NCI-H2171 (cell line): ENCODE measurements at places on chromosomes 12 and 14.

DNA sequence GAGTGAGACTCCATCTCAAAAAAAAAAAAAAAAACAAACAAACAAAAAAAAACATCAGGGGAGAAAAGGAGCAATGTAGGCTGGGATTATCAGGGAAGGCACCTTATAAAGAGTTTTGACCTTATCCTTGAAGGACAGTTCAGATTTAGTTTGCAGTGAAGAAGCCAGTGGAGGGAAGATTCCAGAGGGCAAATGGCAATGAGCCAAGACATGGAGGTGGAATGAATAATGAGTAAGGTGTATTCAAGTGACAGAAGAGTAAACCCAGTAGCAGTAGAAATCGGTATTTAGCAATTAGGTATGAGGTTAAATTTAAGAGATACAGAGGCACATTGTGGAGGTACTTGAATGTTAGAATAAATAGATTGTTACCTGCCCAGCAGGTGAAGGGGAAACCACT is 2.2 kb upstream of the DUSP16 start:
- DNase-seq = no peak

DNA sequence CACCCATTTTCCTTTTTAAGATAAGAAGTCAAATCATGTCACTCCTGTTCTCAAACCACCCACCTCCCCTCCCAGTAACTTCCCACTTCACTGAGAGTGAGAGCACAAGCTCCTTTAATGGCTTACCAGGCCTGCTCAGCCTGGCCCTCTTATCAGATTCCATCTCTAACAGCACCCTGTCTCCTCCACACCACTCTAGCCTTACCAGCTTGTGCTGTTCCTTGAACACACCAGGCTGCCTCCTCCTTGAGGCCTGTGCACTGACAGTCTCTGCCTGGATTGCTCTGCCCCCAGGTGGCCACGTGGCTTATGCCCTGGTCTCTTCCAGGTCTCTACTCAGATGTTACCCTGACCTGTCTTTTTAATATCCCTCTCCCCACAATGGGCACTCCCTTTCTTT is 40.1 kb upstream of the EVL start:
- DNase-seq = no peak

DNA sequence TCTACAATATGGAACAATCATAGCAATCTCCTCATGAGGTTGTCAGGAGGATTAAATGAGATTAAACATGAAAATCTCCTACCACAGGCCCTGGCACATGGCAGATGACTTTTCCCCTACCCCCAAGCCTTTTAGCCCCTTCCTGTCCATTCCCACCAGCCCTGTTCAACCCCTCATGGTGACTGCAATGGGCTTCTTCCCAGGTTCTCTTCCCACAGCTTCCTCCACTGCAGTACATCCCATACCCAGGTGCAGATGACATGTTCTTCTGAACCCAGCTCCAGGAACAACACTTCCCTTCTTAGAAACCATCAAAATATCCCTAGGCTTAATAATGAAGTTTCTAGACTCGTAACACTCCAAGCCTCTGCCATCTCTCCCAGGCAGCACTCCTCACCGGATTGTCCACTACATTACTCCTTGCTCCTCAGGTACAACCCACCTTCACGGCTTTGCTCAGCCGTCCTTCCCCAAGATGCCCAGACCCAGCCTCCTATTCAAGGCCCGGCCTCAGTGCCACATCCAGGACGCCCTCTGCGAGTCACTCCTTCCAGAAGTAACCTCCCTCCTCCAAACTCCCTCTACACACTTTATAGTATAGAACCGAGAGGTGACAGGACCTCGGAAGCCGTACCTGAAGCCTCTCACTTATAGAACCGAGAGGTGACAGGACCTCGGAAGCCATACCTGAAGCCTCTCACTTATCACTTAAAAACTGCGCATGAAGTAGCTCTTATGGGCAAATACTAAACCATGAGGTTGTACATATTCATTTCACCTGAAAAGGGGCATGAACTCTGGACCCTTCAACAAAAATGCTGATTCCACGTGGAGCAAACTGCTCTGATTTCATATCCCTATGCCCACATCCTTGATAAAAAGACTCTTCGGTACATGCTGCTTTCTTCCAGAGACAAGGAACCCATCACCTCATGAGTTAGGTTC is 1.5 kb downstream of the CRACR2A start:
- DNase-seq = no peak

- DNase-seq = no peak
These were observed 19.3 kb upstream of the BICD1 start for GRCh38 chr12:32087306-32087705.

DNA sequence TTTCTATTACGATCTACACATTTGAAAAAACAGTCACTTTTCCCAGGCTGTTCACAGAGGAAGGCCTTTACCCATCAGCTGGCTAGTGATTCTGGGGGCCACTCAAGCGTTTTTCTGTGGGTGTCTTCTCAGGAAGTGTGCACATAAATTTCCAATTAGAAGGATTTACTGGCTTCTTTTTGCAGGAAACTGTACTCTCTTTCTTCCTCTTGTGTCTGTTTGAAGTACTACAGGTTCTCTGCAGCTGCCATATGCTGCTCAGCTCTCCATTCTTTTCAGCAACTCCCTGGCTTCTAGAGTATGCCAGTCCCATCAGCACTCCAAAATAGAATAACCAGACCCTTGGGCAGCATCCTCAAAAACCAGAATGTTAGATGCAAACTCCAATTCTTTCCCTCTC is 110.4 kb upstream of the NAV3 start:
- no peak for DNase-seq

GRCh38 chr14:52863334-52863700 is 71.9 kb upstream of the GNPNAT1 start:
- DNase-seq = no peak

- DNase-seq = no peak
These were observed 118.6 kb downstream of the CCDC91 start for GRCh38 chr12:28308891-28309290.

- no peak for DNase-seq
These were observed 576.7 kb downstream of the ALG10 start for GRCh38 chr12:34598851-34599529.

DNA sequence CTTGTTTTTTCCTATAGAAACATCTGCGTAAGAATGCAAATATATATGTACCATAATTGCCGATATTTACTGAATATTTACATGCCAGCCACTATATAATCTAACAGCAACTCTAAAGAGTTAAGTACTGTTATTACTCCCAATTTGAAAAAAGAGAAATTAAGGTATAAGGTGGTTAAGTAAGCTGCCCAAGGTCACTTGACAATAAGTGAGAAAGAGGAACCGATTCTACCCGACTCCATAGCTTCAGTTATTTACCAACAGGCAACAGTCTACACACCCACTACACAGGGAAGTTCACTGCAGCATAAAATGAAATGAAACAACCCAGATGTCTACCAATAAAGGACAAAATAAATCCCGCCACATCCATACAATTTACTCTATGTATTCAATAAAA is 1.1 kb downstream of the MIS18BP1 start:
- no peak for DNase-seq

DNA sequence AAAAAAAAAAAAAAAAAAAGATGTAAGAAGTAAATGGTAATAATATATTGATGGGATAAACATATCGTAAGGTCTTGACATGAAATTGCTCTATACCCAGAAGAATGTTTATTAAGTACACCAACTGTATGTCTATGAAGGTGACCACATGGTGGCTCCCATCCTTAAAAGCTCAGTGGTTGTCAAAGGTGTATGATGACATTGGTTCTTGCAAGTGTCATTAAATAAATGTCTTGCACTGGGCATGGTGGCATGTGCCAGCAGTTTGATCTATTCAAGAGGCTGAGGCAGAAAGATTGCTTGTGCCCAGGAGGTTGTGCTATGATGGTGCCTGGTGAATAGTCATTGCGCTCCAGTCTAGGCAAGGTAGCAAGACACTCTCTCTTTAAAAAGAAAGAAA is 10.4 kb downstream of the CCT2 start:
- no peak for DNase-seq

DNA sequence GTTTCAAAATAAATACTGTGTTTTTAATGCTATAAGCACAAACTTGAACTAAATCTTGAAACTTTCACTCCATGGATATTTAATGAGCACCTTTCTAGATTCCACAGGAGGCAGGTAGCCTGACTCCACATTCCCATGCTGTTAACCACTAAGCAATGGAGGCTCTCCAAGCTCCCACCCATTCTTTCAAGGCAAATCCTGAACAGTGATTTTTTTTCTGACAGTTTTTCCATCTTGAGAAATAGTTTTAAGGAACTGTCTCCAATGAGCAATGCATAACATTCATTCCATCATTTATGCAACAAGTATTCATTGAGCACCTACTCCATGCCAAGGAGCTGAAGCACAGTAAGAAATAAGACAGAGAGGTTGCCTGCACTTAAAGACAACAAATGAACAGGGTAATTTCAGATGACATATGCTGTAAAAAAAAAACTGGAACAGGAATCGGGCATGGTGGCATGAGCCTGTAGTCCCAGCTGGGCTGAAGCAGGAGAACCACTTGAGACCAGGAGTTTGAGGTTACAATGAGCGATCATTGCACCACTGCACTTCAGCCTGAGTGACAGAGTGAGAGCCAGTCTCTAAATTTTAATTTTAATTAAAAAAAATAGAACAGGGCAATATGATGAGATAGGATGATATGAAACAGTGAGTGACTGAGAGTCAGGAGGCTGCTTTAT is 102.3 kb upstream of the CPSF6 start:
- no peak for DNase-seq

DNA sequence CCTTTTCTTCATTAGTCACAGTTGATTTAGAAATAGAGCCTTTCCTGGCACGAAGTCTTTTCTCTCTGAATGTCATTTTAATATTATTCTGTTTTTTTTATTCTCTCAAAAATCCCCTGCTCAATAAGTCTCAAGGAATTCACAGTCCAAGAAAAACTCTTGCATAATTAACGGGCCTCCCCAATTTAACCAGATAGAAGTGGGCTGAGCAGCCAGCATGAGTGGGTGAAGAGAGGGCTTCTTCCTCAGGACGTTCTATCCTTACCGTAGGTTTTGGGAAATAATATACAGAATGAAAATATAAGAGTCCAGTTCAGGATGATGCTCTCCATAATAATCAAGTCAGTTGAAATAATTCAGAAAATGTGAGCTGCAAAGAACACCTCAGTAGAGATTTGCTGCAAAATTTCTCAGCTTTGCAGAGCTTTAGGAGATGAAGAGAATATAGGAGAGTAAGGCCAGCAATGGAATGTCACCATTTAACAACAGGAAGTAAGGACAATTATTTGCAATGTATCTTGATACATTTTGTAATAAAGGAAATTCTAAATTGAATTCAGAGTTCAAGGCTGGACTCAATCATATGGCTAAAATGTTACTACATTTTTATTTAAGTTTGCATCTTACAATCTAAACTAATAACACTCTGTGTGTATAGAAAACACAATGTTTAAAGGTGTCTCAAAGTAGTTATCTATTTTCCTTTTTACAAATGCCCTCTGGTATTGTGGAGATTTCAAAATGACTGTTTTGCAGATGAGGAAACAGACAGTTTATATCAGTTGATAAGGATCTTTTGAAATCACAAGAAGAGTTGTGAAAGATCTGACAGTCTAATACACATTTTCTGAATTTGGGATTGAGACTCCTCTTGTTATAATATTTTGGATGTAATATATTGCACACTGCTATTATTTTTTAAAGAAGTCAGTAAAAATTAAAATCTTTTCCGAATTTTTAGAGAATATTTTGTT is 1724.1 kb upstream of the SEL1L start:
- DNase-seq = no peak

- DNase-seq = no peak
These were observed 83.3 kb downstream of the SSPN start for GRCh38 chr12:26278666-26279065.

GRCh38 chr12:111748867-111749266 is 17.9 kb upstream of the ALDH2 start:
- DNase-seq = no peak

DNA sequence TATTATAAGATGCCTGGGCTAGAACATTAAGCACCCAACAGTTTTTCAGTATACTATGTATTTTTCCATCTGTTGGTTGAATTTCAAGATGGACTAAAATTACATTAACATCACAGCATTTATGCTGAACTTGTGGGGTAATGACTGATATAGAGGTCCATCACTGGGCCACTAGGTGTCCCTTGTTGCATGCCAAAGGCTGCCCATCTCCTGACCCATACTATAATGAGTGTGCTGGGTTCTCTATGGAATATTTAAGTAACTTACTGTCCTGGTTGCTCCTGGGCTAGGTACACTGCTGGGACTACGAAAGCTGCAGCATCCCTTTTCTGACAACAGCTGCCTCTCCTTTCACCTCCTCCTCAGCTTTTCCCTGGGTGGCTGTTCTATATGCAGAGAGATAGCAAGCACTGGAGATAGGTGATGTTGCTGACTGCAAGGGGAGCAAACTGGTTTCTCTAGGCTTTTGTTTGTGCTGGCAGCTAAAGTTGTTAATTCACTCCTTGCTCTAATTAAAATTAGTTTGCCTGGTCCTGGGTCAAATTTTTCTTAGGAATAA is 138.6 kb upstream of the TRHDE start:
- DNase-seq = no peak

DNA sequence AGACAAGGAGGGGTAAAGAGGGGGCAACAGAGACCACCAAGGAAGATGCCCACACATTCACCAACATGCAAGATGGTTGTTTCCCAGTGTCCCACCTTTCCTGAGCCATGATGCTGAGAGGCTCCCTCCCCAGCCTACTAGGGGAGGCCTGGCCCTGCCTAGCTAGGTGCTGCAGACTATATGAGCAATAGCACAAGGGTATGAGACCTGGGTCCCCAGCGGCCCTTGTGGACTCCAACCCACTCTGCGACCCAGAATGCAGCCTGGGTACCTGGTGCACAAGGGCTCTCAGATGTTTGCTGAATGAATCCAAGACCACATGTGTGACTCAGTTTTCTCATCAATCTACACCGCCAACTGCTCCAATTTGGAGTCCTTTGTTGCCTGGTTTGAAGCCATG is 13.9 kb downstream of the TGFB3 start:
- no peak for DNase-seq

DNA sequence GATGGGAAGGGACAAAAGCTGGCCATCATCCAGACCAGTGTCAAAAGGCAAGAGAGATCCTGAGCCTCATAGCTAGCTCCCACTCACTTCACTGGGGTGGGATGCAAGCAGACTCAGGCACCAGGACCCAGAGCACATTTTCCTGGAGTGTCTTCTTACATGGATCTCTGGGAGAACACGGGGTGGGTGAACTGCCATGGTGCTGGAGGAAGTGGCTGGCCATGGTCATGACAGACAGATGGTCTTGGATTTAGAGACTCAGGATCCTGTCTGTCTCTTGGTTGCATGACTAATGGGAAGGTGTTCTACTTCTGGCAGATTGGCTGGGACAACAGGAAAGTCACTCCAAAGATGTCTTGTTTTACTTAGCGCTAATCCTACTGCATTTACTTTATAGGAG is 311.5 kb downstream of the ATP23 start:
- no peak for DNase-seq

GRCh38 chr14:100850841-100851585 is 25.1 kb downstream of the MEG3 start:
- no peak for DNase-seq

- no peak for DNase-seq
These were observed 1.9 kb upstream of the BAZ2A start for GRCh38 chr12:56631790-56632700.
